ENCODE measurements at places on chromosomes 3 and 15. TPM values are rescaled to one million over a fixed set of nuclear protein-coding genes. Genes with fewer than 3 reads are reported as not detected.

SMAD6 gene
- total RNA-seq: 9.0 TPM

SLC9C1 gene
- not detected for total RNA-seq

DNA sequence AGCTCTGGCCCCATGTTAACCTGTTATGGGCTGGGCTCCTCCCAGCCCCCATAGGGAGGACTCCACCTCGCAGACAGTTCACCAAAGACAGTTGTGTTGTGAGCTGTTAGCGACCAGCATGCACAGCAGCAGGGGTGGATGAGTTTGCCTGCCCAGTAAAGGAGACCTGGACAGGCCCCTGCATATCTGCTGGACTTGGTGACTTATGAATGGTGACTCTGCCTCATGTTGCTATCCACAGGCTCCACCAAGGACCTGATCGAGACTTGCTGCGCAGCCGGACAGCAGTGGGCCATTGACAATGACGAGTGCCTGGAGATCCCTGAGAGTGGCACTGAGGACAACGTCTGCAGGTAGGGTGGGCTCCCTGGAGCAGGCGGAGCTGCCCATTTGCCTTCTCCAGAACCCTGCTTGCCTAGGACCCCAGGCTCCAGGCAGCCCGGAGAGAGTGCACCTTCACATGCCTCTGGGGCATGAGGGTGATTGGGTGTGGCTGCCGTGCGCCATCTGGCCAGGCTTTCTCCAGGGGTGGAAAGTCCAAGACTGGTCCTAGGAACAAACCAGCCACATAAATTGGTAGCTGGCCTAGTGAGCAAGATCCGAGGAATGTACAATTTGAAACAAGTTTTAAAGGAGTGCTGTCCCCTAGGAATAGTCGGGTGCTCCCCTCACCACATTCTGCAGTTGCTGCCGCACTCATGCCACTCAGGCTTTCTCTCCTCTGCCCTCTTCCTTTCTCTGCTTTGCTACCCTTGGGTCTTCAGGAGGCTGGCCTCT lies 59.1 kb downstream of the FBLN2 start:
- DNase-seq: no peak

KLF15 gene
- total RNA-seq: 0.06 TPM

DNA sequence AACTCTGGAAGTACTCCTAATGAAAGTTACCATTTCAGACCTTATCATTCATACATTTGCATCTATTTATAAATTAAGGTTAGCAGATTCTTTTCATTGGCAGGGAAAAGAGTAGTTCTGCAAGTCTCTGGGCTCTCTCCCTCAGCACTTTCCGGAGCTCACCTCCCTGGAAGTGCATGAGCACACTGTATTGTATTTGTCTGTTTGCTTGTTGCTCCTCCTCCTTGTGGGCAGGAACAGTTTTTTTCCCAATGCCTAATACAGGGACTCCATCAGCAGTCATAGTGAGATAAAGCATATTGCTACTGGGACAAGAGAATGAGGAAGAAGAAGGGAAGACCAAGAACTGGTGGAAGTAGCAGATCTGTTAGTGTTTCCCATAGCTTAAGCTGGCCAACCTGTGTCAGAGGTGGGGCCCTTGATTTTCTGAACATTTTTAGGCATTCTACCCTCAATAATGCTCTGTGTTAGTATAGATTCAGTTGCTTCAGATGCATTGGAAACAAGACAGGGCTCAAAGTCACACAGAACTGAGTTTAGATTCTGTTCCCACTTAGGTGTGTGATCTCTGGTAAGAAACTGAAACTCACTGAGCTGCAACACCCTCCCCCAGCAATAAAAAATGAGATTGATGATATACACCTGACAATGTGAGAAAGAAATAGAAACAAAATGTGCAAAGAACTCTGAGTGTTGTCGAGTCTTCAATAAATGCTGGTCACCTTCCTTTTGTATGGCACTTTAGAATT lies 407.8 kb downstream of the TUSC7 start:
- no peak for DNase-seq

Measured in Daoy (cell line).